ENCODE measurements at places on chromosomes 2 and 18.
A peak's percentile ranks its signal among the peaks of the same experiment; 100 is the strongest.

- DNase-seq = no peak
Observed at GRCh38 chr2:145807968-145808367, 1288.0 kb upstream of the ZEB2 start.

DNA sequence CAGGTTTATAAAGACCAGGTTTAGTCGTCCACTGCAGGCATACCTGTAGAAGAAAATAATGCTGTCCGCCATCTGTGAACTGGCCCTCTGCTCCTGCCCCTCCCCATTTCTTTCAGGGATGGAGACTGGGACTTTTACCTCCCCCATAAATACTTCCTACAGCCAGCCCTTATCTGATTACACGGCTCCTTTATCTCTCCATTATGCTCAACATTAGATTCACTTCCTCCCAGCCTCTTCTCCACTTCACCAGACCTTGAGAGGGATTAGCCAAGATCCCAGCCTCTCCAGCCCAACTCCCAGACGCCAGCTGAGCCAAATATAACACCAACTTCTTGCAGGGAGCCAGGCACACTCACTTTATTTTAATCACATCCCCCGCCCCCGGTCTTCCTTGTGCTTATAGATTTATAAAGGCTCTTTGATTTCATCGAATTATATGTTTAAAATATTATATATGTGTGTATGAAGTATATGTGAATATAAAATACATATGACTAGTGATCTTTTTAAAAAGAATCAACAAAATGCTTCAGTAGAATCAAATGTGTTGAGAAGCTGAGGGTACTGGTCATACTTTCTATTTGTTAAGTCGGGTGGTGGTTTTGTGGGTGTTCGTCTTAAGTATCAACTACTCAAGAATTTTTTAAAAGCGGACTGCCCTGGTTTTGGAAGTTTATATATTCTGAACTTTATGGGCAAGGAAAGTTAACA, 81.0 kb downstream of the SPRED2 start:
- DNase-seq = no peak

DNA sequence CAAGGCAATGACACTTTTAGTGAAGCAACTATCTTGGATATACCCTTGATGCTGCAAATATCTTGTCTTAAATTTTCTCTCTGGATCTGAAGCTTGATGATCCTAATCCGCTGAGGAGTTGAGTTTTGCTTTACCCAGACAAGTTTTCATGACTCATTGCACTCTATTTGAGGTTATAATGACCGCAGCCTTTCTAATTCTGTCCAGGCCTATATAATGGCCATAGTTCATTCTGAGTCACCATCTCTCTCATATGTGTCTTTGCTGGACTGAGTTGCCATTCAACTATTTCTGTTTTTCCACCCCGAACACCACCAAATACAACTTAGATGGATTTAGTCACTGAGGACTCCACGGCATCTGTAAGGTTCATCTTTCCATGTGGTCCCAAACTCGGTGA, 802.1 kb upstream of the FAM98A start:
- no peak for DNase-seq

DNA sequence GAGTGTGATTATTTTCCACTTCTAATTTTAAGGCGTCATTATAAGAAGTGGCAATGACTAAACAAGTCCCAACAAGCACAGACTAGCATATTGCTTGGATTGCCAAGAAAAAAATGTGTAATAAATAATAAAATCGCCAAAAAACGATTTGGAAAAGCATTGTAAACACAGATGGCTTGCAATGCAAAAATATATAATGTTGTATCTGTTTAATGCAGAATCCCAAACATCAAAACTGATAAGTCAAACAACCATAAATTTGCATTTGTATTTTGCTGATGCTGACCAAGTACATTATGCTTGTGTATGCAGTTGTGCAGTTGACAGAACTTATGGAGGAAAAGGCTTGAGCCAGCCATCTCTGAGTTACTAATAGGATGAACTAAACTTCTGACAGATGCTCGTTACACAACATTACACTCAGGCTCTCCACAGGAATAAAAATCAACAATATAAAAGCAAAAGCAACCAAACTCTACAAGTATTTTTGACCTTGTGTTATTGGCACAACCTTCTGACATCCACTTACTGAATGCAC, 68.1 kb downstream of the DNER start:
- DNase-seq = no peak

DNA sequence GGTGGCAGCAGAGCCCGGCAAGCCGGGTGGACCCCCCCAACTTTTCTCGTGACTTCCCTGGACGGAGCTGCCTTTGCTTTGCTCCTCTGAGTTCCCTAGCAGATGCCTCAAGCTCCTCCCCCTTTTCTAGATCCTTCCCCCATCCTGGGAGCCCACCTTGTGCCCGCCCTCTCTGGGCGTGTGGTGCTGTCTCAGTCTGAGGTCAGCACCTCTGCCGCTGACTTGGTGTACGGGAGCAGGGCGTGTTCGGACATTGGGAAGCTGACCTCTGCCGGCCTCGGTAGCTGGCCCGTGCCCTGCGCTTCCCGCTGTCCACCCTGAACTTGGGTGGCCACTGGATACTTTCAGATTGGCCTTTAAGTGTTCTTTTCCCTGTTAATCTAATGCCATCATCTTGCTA, 19.6 kb upstream of the ESPNL start:
- DNase-seq = no peak

- DNase-seq = no peak
Observed at GRCh38 chr2:237260039-237260620, 153.8 kb downstream of the COL6A3 start.

DNA sequence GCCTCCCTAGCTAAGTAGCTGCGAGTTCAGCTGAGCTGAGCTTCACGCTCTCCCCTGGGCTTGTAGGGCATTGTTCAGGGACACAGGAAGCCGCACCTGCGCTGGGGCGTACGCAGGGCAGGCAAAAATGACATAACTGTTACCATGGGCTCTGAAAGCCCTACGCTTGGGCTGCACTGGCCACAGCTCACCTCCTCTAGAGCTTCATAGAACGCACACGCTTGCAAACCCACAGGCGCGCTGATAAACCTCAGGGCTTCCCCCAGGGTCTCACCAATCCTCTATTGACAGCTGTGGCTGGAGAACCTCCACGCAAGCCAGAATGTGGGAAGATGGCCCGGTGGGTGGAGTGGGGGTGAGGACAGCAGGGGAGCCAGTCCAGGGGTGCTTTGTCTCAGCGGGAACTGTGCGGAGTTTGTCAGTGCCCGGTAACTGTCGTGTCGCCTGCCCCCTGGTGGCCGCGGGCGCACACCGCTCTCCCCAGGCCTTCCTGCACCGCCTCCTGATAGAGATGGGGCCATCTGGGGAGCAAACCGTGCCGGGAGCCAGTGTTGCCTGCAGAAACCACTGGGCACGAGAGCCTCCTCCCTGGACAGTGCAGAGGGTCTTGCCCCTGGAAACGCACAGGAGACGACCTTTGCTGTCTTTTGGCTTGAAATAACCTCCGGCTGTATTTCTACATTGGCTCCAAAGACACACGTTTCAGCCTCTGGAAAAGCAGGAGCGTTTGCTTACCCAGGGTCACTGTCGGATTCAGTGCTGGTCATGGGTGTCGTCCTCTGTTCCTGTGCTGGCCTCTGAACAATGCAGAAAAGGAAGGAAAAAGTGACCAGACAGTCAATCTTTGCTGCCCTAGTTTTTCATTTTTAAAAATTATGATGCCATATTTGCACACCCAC, 17.0 kb upstream of the CIDEA start:
- no peak for DNase-seq

DNA sequence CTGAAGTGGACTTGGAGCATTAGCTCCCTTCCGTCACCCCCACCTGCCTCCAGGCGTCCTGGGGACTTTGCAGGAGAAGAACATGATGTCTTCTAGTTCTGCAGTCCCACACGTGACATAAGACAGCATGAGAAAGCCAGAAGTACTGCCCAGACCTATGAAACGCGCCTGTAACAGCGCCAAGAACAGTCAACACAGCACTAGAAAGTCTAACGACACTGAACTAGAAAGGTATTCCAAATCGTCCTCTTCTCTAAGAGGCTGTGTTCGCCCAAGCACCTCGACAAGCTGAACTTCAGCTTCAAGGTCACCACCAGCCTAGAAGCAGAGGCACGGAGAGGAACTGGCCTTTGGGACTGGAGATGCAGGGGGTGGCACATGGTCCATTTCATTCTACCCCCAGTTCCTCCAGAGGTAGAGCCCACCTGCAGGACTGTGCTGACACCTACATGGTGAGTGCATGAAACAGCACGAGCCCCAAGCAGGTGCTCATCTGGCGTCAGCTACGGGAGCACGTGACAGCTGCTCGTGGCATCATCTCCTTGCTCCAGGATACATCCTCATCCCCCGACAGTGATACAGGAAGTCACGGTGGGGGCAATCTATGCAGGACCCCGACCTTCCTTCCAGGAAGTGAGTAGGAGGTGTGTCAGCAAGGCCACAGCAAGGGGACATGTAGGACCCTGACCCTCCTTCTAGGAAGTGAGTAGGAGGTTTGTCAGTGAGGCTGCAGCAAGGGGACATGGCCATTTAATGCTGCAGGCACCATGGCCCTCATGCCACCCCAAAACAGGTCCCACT, 3.7 kb downstream of the HDAC4 start:
- DNase-seq = no peak

- DNase-seq = no peak
Observed at GRCh38 chr2:138271467-138271866, 230.1 kb upstream of the SPOPL start.

GRCh38 chr2:86807468-86808275, 17.0 kb upstream of the CD8A start:
- peak; percentile 50 for DNase-seq

- DNase-seq = no peak
Observed at GRCh38 chr2:219662566-219662965, 35.1 kb downstream of the SLC4A3 start.

- no peak for DNase-seq
Observed at GRCh38 chr2:195368249-195369217, 288.5 kb upstream of the SLC39A10 start.
